ENCODE measurements at places on chromosomes 4 and X. TPM values are rescaled to one million over a fixed set of nuclear protein-coding genes. Genes with fewer than 3 reads are reported as not detected.

MMGT1 gene
- 20.3 TPM for total RNA-seq

CTSO gene
- 12.6 TPM for total RNA-seq

SUPT20HL1 gene
- total RNA-seq = not detected

ZAR1 gene
- not detected for total RNA-seq

PWWP3B gene
- total RNA-seq = not detected

IGSF1 gene
- not detected for total RNA-seq

TMEM175 gene
- 24.5 TPM for total RNA-seq

ZCCHC12 gene
- total RNA-seq = not detected

F11 gene
- total RNA-seq = not detected

RGN gene
- 0.24 TPM for total RNA-seq

- no peaks in the 10 kb centered on the region for H3K36me3 ChIP-seq
- DNase-seq = no peak
- no peaks in the 10 kb centered on the region for H3K27me3 ChIP-seq
- no peak overlapping the region for H3K4me3 ChIP-seq
These were observed 19.5 kb downstream of the SUV39H1 start for GRCh38 chrX:48715876-48716502.

DNA sequence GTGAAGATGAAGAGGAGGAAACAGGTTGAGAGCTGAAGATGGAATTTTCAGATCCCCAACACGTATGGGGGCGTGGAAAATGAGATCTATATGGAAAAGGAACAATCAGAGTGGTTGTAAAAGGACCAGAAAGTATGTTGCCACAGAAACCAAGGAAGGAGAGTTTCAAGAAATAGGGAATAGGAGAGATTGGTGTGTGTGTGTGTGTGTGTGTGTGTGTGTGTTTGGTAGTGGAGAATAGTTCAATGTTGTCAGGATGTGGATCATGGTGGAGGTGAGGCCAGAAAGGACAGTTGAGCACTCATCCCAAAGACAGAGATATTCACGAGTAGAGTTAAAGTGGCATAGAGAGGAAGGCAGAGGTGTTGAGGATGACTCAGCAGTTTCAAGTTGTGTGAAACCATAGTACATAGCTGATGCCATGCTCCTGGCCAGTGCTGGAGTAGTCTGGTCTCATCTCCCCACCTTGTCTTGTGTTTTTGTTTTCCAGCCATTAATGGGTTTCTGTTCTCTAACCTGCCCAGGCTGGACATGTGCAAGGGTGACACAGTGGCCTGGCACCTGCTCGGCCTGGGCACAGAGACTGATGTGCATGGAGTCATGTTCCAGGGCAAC lies 36.1 kb downstream of the HEPH start:
- H3K36me3 ChIP-seq = no peaks in the 10 kb centered on the region
- peaks cover 4% of the 10 kb centered on the region for H3K4me1 ChIP-seq
- no peak overlapping the region for H3K4me3 ChIP-seq
- H3K27ac ChIP-seq = no peak overlapping the region
- no peak for DNase-seq

DNA sequence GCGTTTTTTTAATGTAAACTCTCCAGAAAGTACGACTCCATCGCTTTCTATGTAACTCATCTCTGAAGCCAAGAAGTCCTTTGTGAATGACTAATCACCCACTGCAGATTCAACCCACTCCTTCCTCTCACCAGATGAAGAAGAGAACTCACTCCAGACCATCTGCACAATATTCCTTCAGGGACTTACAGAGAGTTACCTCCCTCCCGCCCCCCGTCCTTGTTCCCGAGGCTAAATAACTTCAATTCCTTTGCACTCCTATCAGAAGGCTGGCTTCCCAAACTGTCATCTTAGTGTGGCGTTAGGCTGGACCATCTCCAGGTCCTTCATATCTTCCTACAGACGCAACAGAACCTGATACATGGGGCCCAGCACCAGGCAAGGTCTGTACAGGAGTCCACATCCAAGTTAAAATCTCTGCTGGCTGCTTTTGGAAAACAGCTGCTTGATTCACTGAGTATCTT lies 82.4 kb downstream of the AFAP1 start:
- no peak overlapping the region for H3K4me3 ChIP-seq
- H3K27me3 ChIP-seq = peaks cover 18% of the 10 kb centered on the region
- no peaks in the 10 kb centered on the region for H3K4me1 ChIP-seq
- DNase-seq = no peak
- no peak overlapping the region for H3K27ac ChIP-seq

GRCh38 chrX:154541896-154542722 lies 4.5 kb downstream of the G6PD start:
- peak overlapping the region; percentile 73 for H3K4me3 ChIP-seq
- no peak for DNase-seq
- peak overlapping the region; percentile 91 for H3K27ac ChIP-seq
- peaks cover 35% of the 10 kb centered on the region for H3K4me1 ChIP-seq
- H3K27me3 ChIP-seq = no peaks in the 10 kb centered on the region

DNA sequence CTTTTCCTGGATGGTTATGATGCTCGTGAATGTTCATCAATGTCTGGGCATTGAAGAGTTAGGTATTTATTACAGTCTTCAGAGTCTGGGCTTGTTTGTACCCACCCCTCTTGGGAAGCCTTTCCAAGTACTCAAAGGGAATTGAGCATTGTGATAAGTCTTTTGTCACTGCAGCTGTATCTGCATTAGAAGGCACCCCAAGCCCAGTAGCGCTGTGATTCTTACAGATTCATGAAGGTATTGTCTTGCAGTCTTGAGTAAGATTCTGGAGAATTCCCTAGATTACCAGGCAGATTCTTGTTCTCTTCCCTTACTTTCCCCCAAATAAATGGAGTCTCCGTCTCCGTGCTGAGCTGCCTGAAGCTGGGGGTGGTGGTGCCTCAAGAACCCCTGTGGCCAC lies 173.4 kb upstream of the HUWE1 start:
- H3K27me3 ChIP-seq = peaks cover 7% of the 10 kb centered on the region
- no peak overlapping the region for H3K27ac ChIP-seq
- no peaks in the 10 kb centered on the region for H3K36me3 ChIP-seq

Measured in activated B cell treated with CpG ODN at 0.5 μM for 24 hours (primary cell).